Occipital lobe (tissue), 3 donors: ENCODE measurements at places on chromosomes 2 and 18. TPM values are rescaled to one million over a fixed set of nuclear protein-coding genes. Genes with fewer than 3 reads are reported as not detected.

Gene C2orf42
- total RNA-seq = 32.0 TPM

Gene CEP192
- total RNA-seq = 66.3 TPM

Gene KLHL41
- 4.1 TPM for total RNA-seq

Gene LRRTM4
- 106 TPM for total RNA-seq

Gene CCL20
- not detected for total RNA-seq

Gene RAX
- total RNA-seq = not detected

Gene MTERF4
- 40.2 TPM for total RNA-seq

Gene RRM2
- 4.8 TPM for total RNA-seq

Gene C1GALT1C1L
- not detected for total RNA-seq

Gene BOLL
- total RNA-seq = not detected

Gene NEURL3
- 0.16 TPM for total RNA-seq

Gene NCKAP5
- 14.0 TPM for total RNA-seq

Gene C2orf78
- not detected for total RNA-seq

Gene MLPH
- 0.94 TPM for total RNA-seq

Gene PDE11A
- 1.7 TPM for total RNA-seq

Gene OR6B2
- not detected for total RNA-seq

Gene SLC9A2
- 2.0 TPM for total RNA-seq

Gene PSD4
- total RNA-seq = 4.2 TPM

Gene FAP
- 2.2 TPM for total RNA-seq

Gene ONECUT2
- 0.78 TPM for total RNA-seq

Gene CPS1
- total RNA-seq = 6.6 TPM

Gene AP1S3
- total RNA-seq = 2.7 TPM

Gene FSIP2
- 8.6 TPM for total RNA-seq

Gene NFATC1
- total RNA-seq = 0.16 TPM

Gene SERPINB7
- total RNA-seq = not detected

Gene MYO5B
- total RNA-seq = 30.7 TPM

Gene CCDC68
- 0.62 TPM for total RNA-seq

Gene GPR39
- 5.0 TPM for total RNA-seq

Gene RIT2
- total RNA-seq = 21.8 TPM

Gene MSH2
- total RNA-seq = 75.6 TPM

Gene FLACC1
- total RNA-seq = 3.7 TPM

Gene MAL
- not detected for total RNA-seq

Gene MC2R
- not detected for total RNA-seq

Gene MIB1
- 99.2 TPM for total RNA-seq

Gene KATNAL2
- 2.0 TPM for total RNA-seq

Gene SPEG
- 14.2 TPM for total RNA-seq

Gene ARHGEF33
- 3.9 TPM for total RNA-seq

Gene OSBPL6
- 22.3 TPM for total RNA-seq

Gene TFPI
- total RNA-seq = 35.2 TPM

Gene LAMA3
- total RNA-seq = 1.4 TPM

Gene DGKD
- total RNA-seq = 33.1 TPM

Gene FBXO15
- total RNA-seq = 3.1 TPM

Gene RAD51AP2
- 0.47 TPM for total RNA-seq

Gene THSD7B
- total RNA-seq = 20.0 TPM

Gene KCNJ3
- 22.8 TPM for total RNA-seq

Gene PER2
- 5.5 TPM for total RNA-seq

Gene SPC25
- 3.4 TPM for total RNA-seq

Gene CD226
- 0.16 TPM for total RNA-seq

Gene KCNK3
- 3.6 TPM for total RNA-seq

Gene HOXD8
- total RNA-seq = not detected

Gene AKAIN1
- 3.6 TPM for total RNA-seq

Gene UGT1A10
- not detected for total RNA-seq

Gene MYO7B
- not detected for total RNA-seq

Gene ARID5A
- 1.2 TPM for total RNA-seq

Gene SLC39A6
- 185 TPM for total RNA-seq

Gene VSNL1
- 23.1 TPM for total RNA-seq
